ENCODE measurements at places on chromosomes 2 and 18.

DNA sequence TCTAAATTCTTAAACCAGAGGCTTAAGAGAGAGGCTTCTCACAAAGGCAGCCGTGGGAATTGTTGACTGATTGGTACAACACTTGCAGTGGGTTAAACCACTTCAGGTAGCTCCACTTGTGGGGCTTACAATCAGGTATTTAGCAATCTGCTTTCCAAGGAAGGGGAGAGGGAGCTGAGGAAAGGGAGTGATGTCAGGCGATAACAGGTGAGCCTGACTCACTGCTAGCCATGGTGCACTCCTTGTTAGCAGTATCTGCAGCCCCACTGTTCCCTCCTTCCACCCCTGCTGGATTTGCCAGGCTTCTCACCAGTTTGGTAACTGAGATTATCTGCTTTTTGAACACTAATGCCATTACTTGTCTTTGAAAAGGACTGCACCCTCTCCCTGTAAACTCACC is 1056.7 kb upstream of the FANCL start:
- no peak for DNase-seq

GRCh38 chr2:133953524-133953923 is 300.3 kb upstream of the MGAT5 start:
- no peak for DNase-seq

GRCh38 chr2:68769586-68770270 is 35.1 kb downstream of the ARHGAP25 start:
- DNase-seq, result no peak

- no peak for DNase-seq
Observed at GRCh38 chr2:176270100-176270750, 983 bp downstream of the MTX2 start.

DNA sequence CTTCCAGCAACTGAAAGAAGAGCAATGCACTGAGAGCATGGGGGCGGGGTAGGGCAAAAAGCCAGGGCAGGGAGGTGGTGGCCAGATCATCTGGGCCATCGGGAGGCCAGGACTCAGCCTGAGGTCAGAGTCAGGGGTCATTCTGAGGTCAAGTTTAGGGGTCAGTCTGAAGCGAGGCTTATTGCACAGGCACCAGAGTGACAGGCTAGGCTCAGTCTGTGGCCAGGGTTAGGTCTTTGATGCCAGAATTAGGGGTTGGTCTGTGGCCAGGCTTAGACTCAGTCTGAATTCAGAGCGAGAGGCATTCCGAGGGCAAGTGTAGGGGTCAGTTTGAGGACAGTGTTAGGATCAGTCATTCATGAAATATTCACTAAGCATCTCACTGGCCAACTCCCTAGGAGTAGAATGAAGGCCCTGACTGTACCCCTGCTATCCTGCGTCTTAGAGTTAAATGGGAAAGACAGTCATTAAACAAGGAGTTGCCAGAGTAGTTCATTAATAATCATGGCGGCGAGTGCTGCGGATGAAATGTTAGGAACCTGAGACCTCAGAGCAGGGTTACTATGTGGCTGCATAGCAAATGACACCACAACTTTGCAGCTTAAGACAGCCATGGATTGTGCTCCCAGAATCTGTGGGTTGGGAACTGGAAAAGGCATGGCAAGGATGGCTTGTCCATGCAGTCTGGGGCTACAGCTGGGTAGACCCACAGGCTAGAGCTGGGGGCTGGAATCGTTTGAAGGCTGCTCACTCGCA is 198.7 kb downstream of the CYP26B1 start:
- no peak for DNase-seq

DNA sequence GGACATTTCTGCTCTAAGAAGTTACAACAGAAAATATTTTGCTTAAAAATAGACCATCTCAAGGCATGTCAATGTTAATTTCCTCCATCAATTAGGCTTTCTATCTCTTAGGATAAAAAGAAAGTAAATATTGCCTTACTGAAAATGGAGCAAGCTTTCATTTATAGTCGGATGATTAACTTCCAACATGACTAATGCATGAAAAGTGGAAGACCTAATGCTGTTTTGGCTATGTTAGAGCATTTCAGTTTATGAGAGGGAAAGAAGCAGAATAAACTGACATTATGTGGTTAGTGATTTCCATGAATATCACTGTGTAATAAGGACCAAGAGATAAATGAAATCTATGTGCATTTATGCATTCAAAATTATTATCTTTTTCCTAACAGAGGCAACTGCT is 475.2 kb upstream of the UBE2E3 start:
- DNase-seq, result no peak

GRCh38 chr2:194992648-194993047 is 664.4 kb upstream of the SLC39A10 start:
- DNase-seq, result no peak
